ENCODE measurements at places on chromosomes 7 and 10. TPM values are rescaled to one million over a fixed set of nuclear protein-coding genes. Genes with fewer than 3 reads are reported as not detected.

- DNase-seq: no peak
Observed at GRCh38 chr7:133887459-133887858, 239.7 kb upstream of the LRGUK start.

- DNase-seq: no peak
Observed at GRCh38 chr7:47345857-47346298, 236.0 kb downstream of the TNS3 start.

GPR158 gene
- polyA plus RNA-seq: 0.04 TPM

ADAP1 gene
- 1.1 TPM for polyA plus RNA-seq

ACTL6B gene
- 0.21 TPM for polyA plus RNA-seq

FAM237B gene
- 0.08 TPM for polyA plus RNA-seq

DNA sequence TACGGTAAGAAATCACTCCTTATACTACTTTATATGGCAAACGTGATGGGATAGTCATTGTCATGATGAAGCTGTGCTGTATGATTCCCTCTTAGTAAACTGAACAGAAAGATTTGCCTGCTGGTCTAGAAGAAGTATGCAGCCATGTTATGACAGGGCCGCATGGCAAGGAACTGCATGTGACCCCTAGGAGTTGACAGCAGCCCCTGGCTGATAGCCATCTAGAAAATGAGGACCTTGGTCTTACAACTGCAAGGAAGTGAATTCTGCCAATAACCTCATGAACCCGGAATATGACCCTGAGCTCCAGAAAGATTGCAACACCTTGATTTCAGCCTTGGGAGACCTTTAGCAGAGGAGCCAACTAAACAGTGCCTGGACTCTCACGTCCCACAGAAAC is 193.3 kb downstream of the SEMA3E start:
- DNase-seq: no peak

RPS24 gene
- not detected for polyA plus RNA-seq

DNA sequence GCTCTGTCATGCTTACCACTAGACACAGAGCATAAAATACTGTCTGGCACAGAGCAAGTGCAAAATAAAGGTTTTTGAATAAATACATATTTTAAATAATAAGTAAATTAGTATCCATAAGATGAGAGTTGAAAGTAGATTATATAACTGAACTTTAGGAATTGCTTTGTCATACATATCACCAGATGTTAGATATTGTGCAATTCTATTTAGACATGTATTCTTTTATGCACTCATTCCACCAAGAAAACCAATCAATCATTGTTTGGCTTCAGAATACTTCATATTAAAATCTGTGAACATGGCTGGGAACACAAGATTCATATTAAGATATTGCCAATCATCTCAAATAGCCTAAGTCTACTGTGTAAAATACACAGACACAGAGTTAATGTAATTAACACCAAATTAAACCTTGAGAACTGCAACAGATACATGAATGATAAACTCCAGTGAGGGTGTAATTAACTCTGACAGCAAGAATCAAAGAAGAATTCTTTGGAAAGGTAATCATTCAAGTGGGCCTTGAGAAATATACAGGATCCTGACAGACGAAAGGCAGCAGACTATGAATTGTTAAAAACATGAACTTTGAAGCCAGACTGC is 201.0 kb upstream of the PTN start:
- DNase-seq: no peak

ADAM22 gene
- polyA plus RNA-seq: 10.9 TPM

LUC7L2 gene
- polyA plus RNA-seq: 67.1 TPM

ABLIM1 gene
- 111 TPM for polyA plus RNA-seq

CLIP2 gene
- 14.6 TPM for polyA plus RNA-seq

GIMAP7 gene
- polyA plus RNA-seq: 9.0 TPM

All from muscle of arm (tissue), 14 donors.